Endodermal cell (in vitro differentiated cells): ENCODE measurements at places on chromosomes 1 and 21.

DNA sequence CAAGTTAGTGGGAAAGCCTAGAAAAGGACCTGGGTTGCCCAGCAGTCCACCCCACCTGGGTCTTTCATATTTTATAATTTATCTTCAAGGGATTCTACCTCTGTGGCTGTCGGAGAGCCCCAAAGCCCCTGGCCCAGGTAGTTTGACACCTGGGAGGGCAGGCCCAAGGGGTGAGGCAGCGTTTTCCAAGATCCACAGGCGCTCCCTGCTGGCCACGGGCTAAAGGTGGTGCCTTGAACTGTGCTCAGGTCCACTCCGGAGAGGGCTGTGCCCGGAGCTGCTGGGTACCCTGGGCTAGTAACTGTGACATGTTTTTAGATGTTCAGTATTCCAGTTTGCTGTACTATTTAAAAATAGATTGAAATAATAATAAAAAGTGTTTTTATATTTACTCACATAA lies 37.2 kb upstream of the CRNN start:
- peak; percentile 49 for DNase-seq

DNA sequence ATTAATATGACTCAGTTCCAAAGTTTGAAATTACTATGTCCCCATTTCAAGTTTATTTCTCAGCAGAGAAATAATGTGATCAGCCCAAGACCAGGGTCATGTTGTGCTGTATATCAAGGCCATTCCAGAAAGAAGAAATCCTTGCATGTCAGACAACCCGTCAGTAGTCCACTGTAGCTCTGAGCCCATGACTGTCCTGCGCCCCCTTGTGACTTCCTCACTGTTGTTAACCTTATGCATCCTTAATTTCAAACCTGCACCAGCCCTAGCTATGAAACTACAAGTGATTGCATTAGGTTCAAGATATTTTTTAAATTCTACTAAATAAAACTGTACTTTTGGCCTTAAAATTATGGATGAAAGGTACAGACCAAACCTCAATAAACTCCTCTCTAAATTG lies 133.0 kb downstream of the LRRC7 start:
- DNase-seq = peak; percentile 86

- no peak for DNase-seq
These were observed 106.1 kb upstream of the BMP8A start for GRCh38 chr1:39385067-39385988.

DNA sequence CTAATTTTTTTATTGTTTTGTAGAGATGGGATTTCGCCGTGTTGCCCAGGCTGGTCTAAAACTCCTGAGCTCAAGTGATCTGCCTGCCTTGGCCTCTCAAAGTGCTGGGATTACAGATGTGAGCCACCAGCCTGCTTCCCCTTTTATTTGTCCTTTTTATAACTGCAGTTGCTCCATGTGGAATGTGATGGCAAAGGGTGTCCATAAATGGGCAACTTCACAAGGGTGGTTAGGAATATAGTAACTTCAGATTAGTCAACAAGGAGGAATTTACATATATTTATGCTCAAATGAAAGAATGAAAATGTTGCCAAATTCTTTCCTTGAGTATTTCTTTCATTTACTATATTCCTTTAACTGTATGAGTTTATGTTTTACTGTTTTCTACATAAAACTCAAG lies 182.9 kb downstream of the BACH1 start:
- DNase-seq = no peak

GRCh38 chr1:174912264-174912663 lies 87.5 kb upstream of the CACYBP start:
- no peak for DNase-seq

GRCh38 chr1:174165471-174166137 lies 6.3 kb downstream of the RABGAP1L start:
- DNase-seq = no peak

GRCh38 chr1:115811140-115811828 lies 29.6 kb downstream of the NHLH2 start:
- no peak for DNase-seq

DNA sequence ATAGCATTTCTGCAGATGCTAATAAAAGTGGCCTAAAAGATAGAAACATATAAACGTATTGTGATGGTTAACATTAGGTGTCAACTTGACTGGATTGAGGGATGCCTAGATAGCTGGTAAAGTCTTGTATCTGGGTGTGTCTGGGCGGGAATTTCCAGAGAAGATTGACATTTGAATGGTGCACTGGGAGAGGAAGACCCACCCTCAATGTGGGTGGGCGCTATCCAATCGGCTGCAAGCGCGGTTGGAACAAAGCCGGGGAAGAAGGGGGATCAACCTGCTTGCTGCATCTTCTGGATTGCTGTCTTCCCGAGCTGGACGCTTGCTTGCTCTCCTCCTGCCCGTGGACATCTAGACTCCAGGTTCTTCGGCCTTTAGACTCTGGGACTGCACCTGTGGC lies 114.0 kb upstream of the ZNF644 start:
- DNase-seq = no peak

- no peak for DNase-seq
These were observed 36.2 kb downstream of the OSBPL9 start for GRCh38 chr1:51653127-51653526.

- DNase-seq = no peak
These were observed 1.7 kb downstream of the MORN1 start for GRCh38 chr1:2389644-2390043.

- DNase-seq = no peak
These were observed 299.9 kb upstream of the PLXNA2 start for GRCh38 chr1:208544053-208544452.

- DNase-seq = peak; percentile 98
These were observed 79.0 kb upstream of the NFASC start for GRCh38 chr1:204791453-204792353.

DNA sequence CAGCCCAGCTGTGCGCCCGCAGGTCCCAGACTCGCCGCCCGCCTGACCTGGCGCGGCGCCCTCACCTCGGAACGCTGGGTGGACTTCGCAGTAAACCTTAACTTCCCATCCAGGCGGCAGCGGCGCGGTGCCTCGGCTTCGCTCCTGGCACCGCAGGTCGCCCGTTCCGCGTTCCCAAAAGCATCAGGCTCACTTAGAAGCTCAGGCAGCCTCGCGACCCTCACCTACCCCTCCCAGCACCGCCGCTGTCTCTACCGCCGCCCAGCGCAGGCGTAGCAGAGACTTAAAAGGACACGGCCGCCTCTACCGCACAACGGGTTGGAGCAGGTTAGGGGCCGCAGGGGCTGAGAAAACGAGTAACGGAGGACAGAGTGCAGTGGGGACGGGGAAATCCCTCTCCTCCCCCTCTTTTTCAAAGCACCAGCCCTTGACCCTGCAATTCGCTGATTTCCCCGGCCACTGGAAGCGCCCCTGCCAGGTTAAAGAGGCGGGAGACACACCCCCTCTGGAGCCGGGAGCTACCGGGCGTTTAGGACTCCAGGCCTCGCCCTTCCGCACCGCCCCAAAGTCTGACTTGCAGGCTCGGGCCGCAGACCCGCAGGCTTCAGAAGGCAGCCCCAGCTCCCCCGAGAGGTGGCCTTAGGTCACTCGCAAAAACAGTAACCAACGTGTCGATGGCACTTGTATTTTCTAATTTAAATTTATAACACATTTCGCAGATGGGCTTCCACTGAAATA lies 328.5 kb downstream of the FAM72C start:
- DNase-seq = no peak

- DNase-seq = peak; percentile 45
These were observed 1561.5 kb downstream of the MRPL39 start for GRCh38 chr21:24045775-24046215.

- DNase-seq = no peak
These were observed 273.7 kb downstream of the SRGAP2C start for GRCh38 chr1:121458291-121459048.

DNA sequence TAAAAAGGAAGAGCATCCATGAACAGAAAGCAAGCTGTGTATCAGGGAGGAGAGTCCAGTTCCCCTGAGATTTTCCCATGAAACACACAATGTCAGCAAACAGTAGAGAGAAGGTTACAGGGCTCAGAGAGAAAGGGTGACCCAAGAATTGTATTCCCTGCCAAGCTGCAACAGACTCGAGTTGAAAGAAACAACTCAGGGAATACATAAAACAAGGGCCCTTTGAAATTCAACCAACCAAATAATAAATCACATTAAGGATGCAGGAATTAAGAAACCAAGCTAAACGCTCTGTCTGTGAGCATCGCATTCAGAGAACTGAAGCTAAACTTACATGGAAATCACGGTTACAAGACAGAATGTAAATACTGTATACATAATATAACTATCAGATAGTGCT lies 20.2 kb downstream of the S100A16 start:
- no peak for DNase-seq

GRCh38 chr21:43767984-43768867 lies 7.9 kb downstream of the CSTB start:
- DNase-seq = peak; percentile 71

- DNase-seq = no peak
These were observed 222.4 kb upstream of the B3GALT2 start for GRCh38 chr1:193408782-193409293.

DNA sequence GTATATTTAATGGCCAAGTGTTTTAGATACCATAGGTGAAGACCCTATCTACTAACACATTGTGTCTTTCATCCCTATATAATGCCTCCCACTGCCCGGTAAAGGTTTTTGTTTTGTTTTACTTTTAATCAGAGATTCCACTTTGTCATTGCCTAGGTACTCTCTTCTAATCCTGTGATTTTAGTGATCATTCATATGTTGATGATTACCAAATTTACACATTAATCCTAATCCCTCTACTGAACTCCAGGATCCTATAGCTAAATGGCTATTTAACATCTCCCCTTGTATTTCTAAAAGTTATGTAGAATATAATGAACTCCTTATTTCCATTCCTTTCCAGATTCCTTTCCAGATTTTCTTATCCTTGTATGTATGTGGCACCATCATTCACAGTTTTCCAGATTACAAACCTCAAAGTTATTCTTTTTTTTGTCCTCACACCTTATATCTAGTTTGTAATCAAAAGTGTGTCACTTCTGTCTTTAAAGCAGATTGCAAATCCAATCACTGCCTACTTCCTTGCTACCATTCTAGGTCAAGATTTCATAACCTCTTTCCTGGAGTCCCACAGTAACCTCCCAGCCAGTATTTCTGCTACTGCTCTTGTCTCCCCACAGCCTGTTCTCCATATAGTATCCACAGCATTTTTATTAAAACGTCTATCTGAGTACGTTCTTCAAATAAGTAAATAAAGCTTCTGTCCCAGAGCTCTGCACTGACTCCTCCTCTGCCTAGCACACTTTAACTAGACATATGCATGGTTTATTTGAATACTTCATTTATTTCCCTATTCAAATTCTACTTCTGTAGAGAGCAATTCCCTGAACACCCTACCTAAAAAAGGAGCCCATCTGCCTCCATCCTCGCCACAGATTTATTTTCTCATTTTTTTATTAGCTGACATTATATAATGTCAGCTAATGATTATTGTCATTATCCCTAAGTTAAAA lies 157.8 kb downstream of the KCNT2 start:
- no peak for DNase-seq

GRCh38 chr1:63799820-63800219 lies 26.0 kb downstream of the ROR1 start:
- no peak for DNase-seq

DNA sequence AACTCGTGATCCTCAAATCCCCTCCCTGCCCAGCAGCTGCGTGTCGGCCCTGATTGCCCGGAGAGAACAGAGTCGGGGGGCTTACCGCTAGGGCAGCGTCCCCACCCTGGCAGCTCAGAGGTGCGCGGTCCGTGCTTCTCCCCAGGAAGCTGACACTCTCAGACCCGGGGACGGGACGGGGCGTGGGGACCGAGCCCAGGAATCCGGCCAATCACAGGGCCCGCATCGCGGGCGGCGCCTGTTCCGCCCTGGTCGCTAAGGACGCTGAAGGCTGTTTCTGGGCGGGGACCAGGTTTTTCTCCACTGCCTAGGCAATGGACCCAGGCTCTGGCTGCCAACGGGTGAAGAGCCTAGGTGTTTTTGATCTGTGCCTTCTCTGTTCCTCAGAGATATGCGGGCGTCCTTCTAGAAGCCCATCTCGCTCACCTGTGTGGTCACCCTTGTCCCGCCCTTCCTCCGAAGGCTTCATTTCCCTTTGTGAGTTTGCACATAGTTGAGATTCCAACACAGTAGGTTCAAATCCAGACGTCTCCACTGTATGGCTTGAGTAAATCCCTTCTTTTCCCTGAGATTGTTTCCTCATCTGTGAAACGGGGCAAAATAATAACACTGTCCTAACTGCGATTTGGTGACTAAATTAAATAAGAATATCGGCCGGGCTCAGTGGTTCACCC lies at the start of gene C1orf87:
C1orf87 (minus strand) TSS at position 166 of the 674 bp plus-strand sequence. CDS start 1,127 bp downstream, outside the sequence.
- DNase-seq = peak; percentile 88

GRCh38 chr1:102875756-102876155 lies 232.6 kb downstream of the COL11A1 start:
- no peak for DNase-seq

GRCh38 chr1:61981870-61982660 lies 212.6 kb upstream of the L1TD1 start:
- no peak for DNase-seq

- DNase-seq = no peak
These were observed 50.1 kb downstream of the SPATA46 start for GRCh38 chr1:162326559-162326958.
